ENCODE measurements at places on chromosomes 5 and 9.

DNA sequence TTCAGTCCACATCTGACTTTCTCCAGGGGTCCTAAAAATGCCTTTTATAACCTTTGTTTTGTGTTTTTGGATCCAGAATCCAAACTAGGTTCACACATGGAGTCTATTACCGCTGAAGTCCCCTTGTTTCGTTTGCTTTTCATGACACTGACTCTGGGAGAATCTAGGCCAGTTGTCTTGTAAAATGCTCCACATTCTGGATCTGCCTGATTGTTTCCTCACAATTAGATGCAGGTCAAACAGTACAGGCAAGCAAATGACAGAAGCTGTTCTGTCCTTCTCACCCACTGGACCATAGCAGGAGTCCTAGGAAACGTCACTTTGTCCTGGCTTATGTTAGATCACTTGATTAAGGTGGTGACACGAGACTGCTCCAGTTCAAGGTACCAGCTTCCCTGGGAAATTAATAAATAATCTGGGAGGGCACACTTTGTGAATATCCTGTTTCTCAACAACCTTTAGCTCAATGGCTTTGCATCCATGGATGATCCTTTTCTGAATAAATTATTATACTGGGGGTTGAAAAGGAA lies 34.1 kb downstream of the FABP6 start:
- DNase-seq: no peak

- DNase-seq: no peak
Measured at GRCh38 chr5:1815071-1815786, 14.0 kb downstream of the NDUFS6 start.

DNA sequence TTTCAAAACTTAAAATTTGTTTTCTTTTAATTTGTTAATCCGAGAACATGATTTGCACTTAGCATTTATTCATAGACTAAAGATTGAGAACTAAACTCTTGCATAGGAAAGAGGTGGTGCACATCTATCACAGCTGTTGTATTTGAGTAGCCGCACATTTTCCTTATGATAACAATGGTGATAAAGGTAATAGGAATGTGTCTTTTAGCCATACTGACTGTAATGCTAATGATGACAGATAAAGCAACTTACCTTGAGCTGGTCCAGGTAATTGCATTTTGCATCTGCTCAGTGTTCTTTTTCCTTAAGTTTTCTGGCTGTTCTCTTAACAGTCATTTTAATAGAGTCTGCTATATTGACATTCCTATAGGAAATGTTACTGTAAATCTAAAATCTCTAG lies 19.0 kb downstream of the PHAX start:
- no peak for DNase-seq

DNA sequence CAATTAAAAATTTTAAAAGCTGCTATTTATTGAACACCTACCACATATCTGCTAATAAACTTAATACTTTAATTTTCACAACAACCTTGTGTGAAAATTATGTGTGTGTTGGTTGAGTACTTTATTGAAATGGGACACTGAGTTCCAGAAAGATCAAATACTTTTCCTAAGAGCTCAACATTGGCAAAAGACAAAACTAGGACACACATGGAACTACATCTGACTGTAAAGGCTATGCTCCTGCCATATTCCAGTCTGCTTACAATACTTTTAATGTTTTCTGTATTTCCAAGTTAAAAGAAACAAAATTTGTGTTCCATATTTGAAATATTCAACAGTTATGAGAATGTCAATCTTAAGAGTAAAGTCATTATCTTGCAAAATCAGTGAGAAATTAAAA lies 111.8 kb downstream of the RFX3 start:
- no peak for DNase-seq
